Type B pancreatic cell (in vitro differentiated cells): ENCODE measurements at places on chromosomes 3 and 15. TPM values are rescaled to one million over a fixed set of nuclear protein-coding genes. Genes with fewer than 3 reads are reported as not detected.

DNA sequence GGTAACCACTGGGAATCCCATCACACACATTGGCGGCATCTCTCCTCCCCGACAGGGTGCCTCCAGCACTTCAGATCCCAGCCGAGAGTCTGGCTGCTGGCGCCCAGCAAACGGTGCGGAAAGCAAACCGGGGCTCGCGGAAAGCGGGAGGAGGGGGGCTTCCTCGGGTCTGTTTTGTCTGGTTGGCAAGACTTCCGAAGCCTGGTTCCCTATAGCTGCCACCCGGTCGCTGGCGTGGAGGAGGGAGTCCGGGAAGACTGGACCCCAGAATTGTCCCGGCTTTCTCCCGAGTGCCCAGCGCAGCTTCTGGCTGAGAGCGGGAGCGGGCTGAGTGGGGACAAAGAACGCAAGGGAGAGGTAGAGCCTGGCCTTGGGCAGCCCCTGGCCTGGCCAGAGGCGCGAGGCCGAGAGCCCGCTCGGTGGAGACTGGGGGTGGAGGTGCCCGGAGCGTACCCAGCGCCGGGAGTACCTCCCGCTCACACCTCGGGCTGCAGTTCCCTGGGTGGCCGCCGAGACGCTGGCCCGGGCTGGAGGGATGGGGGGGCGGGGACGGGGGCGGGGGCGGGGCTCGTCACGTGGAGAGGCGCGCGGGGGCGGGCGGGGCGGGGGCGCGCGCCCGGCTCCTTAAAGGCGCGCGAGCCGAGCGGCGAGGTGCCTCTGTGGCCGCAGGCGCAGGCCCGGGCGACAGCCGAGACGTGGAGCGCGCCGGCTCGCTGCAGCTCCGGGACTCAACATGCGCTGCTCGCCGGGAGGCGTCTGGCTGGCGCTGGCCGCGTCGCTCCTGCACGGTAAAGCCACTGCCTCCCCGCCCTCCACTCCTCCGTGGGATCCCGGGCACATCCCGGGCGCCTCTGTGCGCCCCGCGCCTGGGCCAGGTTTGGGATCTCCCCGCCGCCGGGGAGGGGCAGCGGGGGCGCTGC lies at the start of gene CHRNA7:
Gene CHRNA7, plus strand, starts transcription at position 654 of the 920 bp plus-strand sequence. Its CDS starts 80 bp downstream, at position 734.
- H3K36me3 ChIP-seq: no peaks in the 10 kb centered on the region
- peaks cover 8% of the 10 kb centered on the region for H3K4me1 ChIP-seq
- H3K27ac ChIP-seq: no peak within 1 kb of the TSS
- H3K27me3 ChIP-seq: peaks cover 71% of the 10 kb centered on the region
- DNase-seq: peak; percentile 86

TMEM207 gene
- total RNA-seq: not detected in 2 replicates

DNA sequence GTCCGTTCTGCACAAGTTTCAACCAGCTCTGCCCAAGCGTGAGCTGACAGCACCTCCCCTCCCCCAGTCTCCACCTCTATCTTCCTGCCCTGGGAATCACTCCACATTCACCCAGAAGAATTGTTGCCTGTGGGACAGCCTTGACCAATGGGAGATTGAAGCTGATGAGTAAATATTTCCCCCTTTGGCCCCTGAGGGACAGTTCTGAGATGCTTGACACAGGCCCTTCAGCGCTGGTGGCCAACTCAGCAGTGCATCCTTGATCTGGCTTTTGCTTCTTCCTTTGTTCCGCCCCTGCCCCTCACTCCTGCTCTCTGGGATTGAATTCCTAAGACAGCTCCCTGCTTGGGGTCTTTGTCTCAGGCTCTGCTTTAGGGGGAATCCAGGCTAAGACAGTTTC lies 13.1 kb upstream of the SKIC8 start:
- H3K27ac ChIP-seq: peak overlapping the region; percentile 52
- H3K4me1 ChIP-seq: peaks cover 40% of the 10 kb centered on the region
- peaks cover 10% of the 10 kb centered on the region for H3K27me3 ChIP-seq
- DNase-seq: no peak
- no peaks in the 10 kb centered on the region for H3K36me3 ChIP-seq
- peak overlapping the region; percentile 7 for H3K4me3 ChIP-seq

- DNase-seq: no peak
- H3K36me3 ChIP-seq: no peaks in the 10 kb centered on the region
- H3K27me3 ChIP-seq: no peaks in the 10 kb centered on the region
Measured at GRCh38 chr3:5057857-5058324, 64.2 kb upstream of the ARL8B start.

DNA sequence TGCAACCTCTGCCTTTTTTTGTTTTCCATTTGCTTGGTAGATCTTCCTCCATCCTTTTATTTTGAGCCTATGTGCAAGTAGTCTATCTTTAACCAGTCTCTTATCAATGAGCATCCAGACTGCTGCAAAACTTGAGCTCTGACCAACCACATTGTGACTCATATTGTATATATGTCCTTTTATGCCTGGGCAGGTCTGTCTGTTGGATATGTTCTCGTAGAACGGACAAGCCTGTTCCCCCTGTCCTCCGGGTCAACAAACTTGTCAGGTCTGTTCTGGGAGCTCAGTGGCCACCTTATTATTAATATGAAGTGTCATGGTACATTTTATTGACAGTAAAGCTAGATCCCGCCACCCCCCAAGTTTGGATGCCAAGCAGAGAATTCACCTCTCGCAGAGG lies 252.9 kb upstream of the ST8SIA2 start:
- H3K4me1 ChIP-seq: peaks cover 1% of the 10 kb centered on the region
- DNase-seq: peak; percentile 32
- H3K27me3 ChIP-seq: no peaks in the 10 kb centered on the region
- H3K27ac ChIP-seq: peak overlapping the region; percentile 22
- no peak overlapping the region for H3K4me3 ChIP-seq
- H3K36me3 ChIP-seq: peaks cover 11% of the 10 kb centered on the region

TEX55 gene
- not detected in 2 replicates for total RNA-seq

GRCh38 chr3:13019243-13020095 lies 53.8 kb downstream of the IQSEC1 start:
- no peak overlapping the region for H3K27ac ChIP-seq
- H3K27me3 ChIP-seq: peaks cover 3% of the 10 kb centered on the region
- no peak for DNase-seq
- H3K4me3 ChIP-seq: no peak overlapping the region

DNA sequence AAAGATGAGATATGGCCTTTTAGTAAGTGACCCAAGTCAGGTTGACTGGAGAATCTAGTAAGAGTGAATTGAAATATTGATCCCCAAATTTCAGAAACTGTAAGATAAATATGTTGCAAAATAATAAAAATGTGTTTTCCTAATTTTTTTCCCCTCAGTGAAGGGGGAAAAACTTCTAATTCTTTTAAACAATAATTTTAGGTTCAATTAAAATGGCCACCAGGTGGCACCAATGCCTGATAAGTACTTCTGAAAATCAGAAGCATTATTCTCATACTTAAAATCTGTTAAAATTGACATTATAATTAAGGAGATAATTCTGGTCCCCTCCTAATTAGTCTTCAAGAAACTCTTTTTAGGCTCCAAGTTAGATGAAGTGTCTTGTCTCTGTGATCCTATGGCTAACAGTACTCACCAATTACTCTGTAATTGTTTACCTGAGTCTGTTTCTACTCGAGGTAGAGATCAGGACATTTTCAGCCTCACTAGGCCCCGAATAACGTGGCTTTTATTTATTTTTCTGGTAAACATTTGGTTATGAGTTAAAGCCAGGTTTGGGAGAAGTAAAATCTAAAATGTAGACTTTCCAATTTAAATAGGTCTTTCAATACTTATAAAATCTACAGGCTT lies 52.6 kb downstream of the NMD3 start:
- no peak overlapping the region for H3K27ac ChIP-seq
- peaks cover 5% of the 10 kb centered on the region for H3K4me1 ChIP-seq
- no peaks in the 10 kb centered on the region for H3K27me3 ChIP-seq
- H3K4me3 ChIP-seq: no peak overlapping the region

- no peak overlapping the region for H3K27ac ChIP-seq
- H3K4me1 ChIP-seq: peaks cover 54% of the 10 kb centered on the region
- H3K4me3 ChIP-seq: no peak overlapping the region
- H3K36me3 ChIP-seq: no peaks in the 10 kb centered on the region
- no peak for DNase-seq
Measured at GRCh38 chr15:98771541-98771940, 123.2 kb downstream of the IGF1R start.

CPNE9 gene
- total RNA-seq: 0.34 and 0.59 TPM in 2 replicates

ZBBX gene
- 1.0 and 3.8 TPM in 2 replicates for total RNA-seq

DNA sequence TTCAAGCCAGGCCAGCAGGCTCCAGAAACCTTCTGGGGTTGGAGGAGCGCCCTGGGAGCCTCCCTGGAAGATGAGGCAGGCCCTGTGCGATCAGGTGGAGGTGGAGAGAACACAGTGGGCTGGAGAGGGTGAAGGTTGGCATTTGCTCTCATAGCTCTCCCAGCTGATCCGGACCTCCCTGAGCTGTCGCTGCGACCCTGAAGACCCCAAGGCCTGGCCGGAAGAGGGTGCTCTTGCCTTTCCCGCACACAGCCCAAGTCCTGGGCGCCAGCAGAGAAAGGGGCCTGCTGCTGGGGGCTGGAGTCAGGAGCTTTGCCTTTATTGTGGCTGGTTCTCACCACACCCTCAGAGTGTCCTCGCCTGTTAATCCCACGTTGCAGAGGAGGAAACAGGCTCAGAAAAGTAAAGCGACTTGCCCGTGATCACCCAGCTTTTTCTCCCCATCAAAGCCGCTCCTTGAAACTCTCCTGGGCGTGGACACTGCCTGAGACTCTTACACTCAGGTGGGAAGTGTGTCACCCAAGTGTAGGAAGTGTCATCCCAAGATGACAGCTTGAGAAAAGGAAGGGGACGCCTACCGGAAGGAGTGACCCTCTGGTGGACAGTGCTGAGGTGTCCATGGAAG lies 8.6 kb upstream of the RPL29 start:
- peaks cover 16% of the 10 kb centered on the region for H3K4me1 ChIP-seq
- no peak overlapping the region for H3K27ac ChIP-seq
- H3K4me3 ChIP-seq: peak overlapping the region; percentile 28
- H3K36me3 ChIP-seq: no peaks in the 10 kb centered on the region
- no peak for DNase-seq

CNTN3 gene
- 1.1 and 7.7 TPM in 2 replicates for total RNA-seq
